ENCODE measurements at places on chromosomes 4 and X. TPM values are rescaled to one million over a fixed set of nuclear protein-coding genes. Genes with fewer than 3 reads are reported as not detected.

Gene TLR3
- total RNA-seq = not detected

- peak; percentile 4 for DNase-seq
Observed at GRCh38 chrX:40011322-40012038, 86.3 kb downstream of the BCOR start.

GRCh38 chr4:163565226-163566135 lies 71.0 kb downstream of the TMA16 start:
- DNase-seq = no peak

- DNase-seq = no peak
Observed at GRCh38 chr4:38190717-38191178, 230.6 kb downstream of the PTTG2 start.

DNA sequence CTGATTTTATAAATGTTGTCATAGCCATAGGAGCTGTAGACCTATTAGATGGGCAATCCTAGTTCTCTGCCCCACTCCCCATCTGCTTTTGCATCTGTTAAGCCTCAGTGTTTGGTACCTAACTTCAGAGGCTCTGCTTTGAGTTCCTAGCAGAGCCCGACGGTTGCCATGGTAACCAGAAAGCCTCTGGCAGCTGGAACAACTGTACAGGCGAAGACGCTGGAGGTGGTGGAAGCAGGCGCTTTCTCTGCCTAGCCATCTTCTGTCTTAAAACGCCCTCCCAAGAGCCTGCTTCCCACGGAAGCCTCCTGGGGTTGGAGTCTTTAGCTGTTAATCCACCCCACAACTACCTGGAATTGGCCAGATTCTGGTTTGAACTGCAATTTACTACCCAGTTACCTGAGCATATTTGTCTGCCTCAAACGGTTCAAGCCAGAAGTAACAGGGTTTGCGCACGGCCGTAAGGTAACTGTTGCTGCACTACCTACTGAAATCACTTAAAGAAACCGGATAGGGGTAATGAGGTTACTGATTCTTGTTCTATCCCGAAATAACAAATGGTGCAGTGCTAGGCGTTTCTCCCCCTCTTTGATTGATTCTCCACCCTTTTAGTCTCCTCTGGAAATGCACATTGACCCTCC lies 1.0 kb upstream of the GABRG1 start:
- no peak for DNase-seq

Gene TCEAL5
- not detected for total RNA-seq

Gene GPR143
- total RNA-seq = not detected

DNA sequence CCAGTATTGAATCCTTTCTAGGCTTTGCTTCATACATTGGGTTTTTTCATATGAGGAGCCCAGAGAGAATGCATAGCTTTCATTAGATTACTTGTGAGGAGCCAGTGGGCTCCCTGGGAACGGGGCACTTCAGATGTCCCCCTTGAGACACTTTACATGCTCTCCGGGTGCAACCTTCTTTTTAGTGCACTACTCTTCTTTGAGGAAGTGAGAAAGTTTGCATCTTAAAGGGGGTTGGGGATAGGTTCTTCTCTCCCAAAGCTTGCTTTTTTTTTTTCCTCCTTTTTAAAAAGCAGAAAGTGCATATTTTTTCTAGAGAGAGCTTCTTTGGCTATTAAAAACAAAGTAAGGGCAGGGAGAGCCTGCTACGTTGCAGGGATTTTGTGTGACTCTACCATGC lies 4.3 kb downstream of the HADH start:
- no peak for DNase-seq
